Activated CD8-positive, alpha-beta memory T cell treated with anti-CD3 and anti-CD28 coated beads, Interleukin-2, amount 50 U/mL, for 4 hours (primary cell): ENCODE measurements at places on chromosomes 13 and 19.
A peak's percentile ranks its signal among the peaks of the same experiment; 100 is the strongest.

DNA sequence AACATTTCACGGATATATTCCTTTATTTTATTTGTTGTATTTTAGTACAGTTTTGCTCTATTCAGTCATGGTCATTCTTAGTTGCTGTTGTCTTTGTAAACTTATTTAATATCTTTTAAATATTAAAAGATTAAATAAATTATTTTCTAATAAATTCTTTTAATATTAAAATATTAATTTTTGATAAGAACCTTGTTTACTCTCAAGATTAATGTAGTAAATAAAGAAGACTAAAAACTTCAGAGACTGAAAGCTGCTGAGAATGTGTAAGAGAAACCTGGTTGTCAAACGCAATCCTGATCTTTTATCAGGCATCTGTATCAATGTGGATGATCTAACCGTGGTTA is 34.4 kb upstream of the SACS start:
- no peak for DNase-seq

GRCh38 chr19:941292-942132 is 15.7 kb downstream of the ARID3A start:
- no peak for DNase-seq

DNA sequence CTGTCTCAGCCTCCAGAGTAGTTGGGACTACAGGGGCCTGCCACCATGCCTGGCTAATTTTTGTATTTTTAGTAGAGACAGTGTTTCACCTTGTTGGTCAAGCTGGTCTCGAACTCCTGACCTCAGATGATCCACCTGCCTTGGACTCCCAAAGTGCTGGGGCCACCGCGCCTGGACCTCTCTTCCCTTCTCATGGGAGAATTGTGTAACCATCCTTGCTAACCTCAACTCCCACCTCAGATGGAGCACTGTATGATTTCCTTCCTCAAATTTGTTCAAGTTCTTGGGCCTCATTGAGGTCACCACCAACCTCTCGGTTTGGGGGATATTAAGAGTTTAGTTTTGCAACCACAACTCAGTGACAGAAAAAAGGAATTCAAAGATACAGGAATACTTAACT is 10.7 kb downstream of the LILRA5 start:
- no peak for DNase-seq

DNA sequence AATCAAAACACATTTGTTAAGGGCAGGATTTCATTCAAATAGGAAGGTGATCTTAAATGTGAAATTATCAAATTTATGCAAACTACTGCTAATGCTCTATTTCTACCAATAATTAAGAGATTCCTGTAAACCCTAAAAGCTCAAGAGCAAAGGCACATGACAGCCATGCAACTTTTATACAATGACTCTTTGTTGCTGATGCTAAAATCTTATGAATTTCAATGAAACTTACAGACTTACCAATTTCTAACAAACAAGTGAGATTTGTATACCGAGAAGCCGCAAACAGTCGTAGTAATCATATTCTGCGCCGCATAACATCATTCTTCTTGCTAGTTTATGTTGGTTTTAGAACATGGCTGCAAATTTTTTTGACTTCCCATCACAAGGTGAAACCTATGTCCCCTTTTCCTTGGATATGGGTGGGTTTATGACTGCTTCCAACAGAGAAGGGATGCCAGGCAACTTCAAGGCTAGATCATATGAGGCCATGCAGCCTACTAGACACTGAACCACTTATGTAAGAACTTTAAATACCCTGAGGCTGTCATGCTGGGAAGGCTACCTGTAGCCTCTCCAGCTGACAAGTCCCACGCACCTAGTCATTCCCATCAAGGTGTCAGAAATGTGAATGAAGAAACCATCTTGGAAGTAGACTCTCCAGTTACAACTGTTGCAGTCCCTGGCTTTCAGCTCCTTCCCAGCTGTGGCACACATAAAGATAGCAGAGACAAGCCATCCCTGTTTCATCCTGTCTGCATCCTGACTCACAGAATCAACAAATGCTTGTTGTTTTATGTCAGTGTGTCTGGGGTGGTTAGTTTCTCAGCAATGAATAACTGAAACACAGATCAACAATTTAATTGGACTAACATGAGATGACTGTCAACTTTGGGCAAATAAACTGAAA is 42.0 kb downstream of the LNX2 start:
- DNase-seq: no peak

DNA sequence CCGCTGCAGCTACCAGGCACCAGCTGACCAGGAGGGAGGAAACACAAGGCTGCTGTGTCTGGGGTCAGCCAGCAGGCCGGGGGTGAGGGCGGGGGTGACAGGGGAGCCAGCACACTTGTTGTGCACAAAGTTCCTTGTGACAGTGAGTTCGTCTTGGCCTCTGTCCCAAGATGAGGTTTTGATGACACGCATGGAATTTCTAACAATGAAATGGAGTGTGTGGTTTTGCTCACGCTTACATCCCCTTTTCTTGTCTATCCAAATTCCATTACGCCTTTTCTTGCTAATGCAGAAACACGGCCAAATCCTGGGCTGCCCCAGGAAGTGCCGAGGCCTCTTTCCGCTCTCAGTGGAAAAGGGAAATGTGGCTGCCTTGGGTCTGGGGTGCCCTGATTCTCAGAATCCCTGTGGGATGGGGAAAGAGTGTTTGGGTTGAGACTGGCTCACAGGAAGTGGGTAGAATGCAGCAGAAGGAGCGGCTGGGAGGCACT is 73.8 kb downstream of the GADD45B start:
- DNase-seq: no peak

DNA sequence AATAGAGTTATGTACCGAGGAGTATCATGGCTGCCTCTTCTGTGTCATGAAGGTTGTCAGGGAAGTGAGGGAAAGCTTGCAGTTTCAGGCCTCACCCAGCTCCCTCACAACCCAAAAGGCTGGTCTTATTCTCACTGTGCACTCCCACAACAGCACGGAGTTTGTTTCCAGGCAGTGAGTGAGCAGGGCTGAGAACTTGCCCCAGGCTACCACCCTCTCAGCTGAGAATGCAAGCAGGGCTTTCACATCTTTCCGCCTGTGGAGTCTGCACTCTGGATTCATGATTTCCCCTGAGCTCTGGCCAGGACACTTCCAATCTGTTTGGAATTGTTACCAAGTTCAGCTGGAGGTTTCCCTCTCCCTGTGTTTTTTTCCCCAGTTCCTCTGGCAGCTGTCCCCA is 2284.7 kb upstream of the PCDH20 start:
- DNase-seq: no peak

GRCh38 chr19:41540041-41540695 is 35.8 kb upstream of the CEACAM21 start:
- DNase-seq: no peak

DNA sequence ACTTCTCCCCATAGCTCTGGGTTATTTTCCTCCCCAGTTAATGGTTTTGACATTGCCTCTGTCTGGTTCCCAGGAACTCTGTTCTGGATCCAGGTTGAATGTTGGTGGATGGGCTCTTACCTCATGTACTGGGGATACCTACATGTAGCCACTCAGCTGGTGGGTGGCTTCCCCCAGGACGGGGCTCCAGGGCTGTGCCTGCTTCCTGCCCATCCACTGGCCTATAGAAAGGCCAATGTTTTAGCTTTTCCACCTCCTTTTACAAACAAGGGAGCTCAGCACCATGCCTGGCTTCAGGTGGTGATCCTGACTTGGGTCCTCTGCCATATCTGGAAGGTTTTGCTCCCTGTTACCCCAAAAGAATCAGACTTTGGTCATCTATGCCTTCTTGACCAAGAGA is 120.2 kb downstream of the AKAP11 start:
- DNase-seq: no peak

- no peak for DNase-seq
These were observed 177.9 kb downstream of the IRS2 start for GRCh38 chr13:109608503-109608902.

DNA sequence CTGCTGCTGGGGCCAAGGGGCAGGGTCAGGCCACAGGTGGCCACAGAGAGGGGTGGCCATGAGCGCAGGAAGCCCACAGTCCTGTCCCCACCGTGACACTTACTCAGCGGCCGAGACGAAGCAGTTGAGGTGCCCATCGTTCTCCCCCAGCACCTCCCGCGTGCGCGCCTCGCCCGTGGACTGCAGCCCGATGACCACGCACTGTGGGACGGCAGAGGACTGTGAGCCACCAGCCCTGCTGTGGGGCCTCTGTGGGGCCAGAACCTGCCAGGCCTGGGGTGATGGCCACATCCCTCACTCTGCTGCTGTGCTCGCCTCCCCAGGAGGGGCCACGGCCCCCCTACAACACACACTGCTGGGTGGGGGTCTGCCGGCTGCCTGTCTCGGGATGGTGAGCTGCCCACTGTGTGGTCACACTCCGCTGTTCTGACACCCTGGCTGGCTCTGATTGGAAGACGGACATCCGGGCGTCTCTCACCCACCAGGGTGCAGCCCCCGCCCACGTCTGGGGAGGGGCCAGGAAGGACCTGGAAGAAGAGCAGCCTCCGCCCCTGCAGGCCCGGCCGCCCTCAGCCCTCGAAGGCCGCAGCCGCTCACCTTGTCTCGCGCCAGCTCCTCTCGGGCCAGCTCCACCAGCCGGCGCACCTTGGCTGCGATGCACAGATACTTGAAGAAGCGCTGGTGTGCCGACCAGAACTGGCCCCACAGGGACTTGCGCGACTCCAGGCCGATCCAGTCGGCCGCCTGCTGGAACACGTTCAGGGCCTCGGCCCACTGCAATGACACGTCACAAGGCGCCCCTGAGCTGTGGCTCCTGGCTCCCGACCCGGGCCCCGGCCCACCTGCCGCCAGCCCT is 13.2 kb downstream of the GPX4 start:
- DNase-seq: no peak

DNA sequence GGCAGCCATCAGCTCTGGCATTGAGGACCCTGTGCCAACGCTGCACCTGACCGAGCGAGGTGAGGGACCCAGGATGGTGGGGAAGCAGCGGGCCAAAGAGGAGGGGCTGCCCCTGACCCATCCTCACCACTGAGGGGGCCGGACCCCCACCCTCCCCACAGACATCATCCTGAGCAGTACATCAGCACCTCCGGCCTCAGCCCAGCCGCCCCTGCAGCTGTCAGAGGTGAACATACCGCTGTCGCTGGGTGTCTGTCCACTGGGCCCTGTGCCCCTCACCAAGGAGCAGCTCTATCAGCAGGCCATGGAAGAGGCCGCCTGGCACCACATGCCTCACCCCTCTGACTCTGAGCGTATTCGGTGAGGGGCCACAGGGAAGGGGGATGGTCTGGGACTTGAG is 7.3 kb downstream of the LENG1 start:
- no peak for DNase-seq

DNA sequence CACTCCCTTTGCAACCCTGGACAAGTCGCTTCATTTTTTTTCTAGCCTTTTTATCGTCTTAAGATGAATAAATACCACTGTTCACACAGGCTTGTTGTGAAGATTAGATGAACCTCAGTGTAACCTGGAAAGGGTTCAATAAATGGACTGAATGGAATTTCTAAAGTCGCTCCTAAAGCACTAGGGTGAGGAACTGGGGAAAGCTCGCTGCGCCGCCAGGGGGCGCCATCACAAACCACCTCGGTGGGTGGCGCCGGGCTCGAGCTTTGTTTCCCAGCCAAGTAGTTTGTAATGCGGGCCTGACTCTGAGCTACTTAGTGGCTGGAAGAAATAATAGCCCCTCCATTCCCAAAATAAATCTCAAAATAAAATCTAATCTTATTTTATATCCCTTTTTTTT is 2.2 kb upstream of the CEACAM6 start:
- DNase-seq: peak; percentile 82
